Thoracic aorta (tissue), 2 donors: ENCODE measurements at places on chromosomes 16 and 17.

- DNase-seq = no peak
Measured at GRCh38 chr17:1192911-1193699, 13.3 kb upstream of the ABR start.

- DNase-seq = no peak
Measured at GRCh38 chr16:83215406-83216001, 588.7 kb downstream of the CDH13 start.

GRCh38 chr16:14378689-14379467, 251.2 kb downstream of the PARN start:
- no peak for DNase-seq

DNA sequence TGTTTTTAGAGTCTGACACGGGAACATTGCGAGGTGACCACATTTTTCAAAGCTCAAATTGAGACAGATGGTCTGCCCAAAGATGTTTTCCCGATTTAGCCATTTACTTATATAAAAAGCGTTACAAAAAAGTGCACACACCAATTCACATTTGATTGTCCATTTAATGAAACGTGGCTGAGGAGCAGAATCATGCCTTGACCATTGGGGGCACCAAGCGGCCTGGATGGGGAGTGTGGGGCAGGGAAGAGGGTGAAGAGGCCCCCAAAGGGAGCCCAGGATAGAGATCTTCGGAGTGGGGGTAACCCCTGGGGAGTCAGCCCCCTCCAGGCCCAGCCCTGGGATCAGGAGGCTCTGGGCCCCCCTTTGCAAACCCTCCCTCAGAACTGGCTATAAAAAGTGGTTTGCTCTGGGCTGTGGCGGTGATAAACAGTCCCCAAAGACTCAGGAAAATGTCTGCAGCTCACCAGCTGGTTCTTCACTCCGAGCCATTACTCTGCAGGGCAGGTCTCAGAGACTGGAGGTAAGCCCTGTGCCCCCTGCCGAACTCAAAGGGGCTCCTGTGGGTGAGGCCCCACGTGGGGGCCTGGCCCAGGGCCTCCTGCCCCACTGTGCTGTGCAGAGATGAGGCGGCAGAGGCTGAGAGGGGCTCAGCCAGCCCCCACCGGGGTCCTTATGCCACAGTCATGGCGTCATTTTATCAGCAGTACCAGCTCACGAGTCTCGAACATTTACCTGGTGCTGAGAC, 105.9 kb upstream of the SEC14L1 start:
- DNase-seq = no peak

DNA sequence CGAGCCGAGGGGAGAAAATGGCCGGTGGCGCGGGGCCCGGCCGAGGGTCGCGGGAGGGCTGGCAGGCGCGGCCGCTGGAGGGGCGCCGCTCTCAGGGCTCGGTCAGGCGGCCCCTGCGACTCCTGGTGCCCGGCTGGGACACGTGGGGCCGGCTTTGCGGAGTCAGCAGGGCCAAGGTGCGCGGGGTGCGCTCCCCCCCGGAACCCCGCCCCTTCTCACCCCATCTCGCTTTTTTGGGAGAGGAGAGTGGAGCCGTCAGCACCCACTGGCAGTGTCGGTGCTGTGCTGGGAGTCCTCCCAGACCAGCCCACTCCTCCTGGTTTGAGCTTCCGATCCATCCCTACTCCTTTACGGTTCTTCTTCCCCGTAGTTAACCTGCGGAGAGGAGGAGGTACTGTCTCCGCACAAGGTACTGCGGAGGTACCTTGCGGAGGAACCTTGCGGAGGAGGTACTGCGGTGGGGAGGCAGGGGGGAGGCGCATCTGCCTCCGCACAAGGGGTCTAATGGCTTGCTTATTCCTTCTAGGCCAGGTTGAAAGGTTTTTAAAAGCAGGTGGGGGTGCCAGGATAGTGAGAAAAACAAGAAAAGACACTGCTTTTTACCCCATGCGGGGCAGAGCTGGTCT, 19.1 kb upstream of the CBX8 start:
- DNase-seq = no peak

GRCh38 chr17:17892731-17893130, 55.9 kb upstream of the SREBF1 start:
- DNase-seq = no peak

GRCh38 chr17:46911311-46911710, 11.6 kb upstream of the GOSR2 start:
- DNase-seq = no peak

DNA sequence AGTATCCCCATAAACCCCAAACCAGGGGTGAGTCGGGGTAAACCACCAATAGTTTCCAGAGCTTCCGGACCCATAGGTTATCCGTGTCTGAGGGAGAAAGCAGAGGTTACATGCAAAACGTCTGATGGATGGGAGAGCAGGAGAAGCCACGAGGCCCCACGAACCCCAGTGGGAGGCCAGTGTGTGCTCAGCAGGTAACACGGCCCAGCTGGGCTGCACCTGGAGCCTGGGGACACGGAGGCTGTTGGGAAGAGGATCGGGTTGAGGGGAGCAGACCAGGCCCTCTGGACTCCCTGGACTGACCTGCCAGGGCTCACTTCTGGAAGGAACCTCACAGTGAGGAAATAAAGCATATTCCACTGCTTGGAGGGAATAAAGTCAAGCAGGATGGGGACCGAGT, 78.1 kb downstream of the SEC14L1 start:
- DNase-seq = no peak

DNA sequence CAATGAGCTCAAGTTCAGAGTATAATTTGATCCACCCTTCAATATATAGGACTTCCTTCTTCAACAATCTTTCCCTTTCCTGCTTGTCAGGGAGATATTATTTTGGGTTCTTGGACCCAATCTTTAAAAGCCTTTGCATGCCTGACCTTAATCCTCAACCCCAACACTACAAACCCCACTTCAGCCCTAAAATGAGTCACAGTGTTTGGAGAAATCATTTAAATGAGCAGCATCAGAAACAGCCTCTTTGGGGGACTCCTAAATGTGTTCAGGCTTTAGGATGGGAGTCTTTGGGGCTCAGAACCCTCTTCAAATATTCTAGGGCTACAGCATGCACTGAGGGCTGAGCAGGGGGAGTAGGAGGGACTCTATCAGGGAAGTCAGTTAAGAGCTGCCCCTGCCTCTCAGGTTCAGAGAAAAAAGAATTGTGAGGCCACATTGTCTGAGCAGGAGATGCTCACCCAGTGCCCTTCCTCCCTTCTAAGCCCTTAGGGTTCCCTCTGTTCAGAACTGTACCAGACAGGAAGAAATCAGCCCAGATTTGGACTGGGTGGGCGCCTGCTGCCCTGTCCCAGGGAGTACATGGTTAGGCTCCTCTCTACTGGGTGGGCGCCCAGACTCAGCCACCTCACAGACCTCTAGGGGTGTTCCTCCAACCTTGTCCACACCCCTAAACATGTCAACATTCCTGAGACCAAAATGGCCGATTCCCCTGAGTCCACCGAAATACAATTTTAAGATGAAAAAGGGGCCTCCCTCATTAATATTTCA, 5.0 kb downstream of the NEUROD2 start:
- DNase-seq = no peak

DNA sequence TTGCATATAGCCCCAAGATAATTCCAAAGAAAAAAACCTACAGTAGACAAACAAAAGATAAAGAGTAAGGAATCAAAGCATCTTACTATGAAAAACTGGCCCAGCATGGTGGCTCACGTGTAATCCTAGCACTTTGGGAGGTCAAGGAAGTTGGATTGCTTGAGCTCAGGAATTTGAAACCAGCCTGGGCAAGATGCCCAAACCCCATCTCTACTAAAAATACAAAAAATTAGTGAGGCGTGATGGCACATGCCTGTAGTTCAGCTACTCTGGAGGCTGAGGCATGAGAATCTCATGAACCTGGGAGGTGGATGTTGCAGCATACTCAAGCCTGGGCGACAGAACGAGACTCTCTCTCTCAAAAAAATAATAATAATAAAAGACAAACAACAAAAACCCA, 764.7 kb upstream of the KIF2B start:
- no peak for DNase-seq

GRCh38 chr17:79870540-79870939, 31.3 kb upstream of the CBX4 start:
- no peak for DNase-seq

GRCh38 chr17:77068915-77069314, 71.9 kb upstream of the SEC14L1 start:
- DNase-seq = no peak

GRCh38 chr16:74829637-74830036, 55.0 kb upstream of the FA2H start:
- DNase-seq = no peak

GRCh38 chr16:78957317-78958100, 643.0 kb downstream of the MAF start:
- no peak for DNase-seq

- no peak for DNase-seq
Measured at GRCh38 chr16:17287166-17287800, 183.5 kb downstream of the XYLT1 start.

DNA sequence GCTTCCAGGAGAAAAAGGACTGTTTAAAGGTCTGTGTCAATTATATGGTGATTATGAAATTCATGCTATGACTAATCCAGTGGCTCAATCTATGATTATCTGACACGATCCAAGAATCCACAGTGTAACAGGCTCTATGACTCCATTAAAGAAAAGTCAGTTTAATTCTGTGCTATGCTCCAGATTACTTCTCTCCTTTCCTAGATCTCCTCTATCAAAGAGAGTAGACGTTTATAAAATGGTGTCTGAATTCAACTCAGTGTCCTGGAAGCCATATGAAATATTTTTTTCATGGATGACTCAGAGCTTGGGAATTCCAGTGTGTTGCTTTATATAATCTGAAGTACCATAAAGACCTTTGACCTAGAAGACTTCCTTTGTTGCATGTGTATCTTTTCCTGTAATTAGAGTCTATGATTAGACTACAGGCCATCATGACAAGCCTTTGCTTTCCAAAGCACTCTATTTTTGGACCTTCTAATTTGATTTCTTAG, 27.0 kb upstream of the NF1 start:
- no peak for DNase-seq

DNA sequence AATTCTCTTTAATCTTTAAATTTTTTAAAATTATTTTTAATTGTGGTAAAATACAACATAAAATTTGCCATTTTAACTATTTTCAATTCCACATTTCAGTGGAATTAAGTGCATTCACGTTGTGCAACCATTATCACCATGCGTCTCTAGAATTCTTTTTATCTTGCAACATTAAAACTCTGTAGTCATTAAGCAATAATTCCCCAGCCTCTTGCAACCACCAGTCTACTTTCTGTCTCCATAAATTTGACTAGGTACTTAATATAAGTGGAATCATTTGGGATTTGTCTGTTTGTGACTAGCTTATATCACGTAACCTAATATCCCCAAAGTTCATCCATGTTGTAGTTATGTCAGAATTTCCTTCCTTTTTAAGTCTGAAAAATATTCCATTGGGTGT, 79.1 kb downstream of the TAOK1 start:
- no peak for DNase-seq

DNA sequence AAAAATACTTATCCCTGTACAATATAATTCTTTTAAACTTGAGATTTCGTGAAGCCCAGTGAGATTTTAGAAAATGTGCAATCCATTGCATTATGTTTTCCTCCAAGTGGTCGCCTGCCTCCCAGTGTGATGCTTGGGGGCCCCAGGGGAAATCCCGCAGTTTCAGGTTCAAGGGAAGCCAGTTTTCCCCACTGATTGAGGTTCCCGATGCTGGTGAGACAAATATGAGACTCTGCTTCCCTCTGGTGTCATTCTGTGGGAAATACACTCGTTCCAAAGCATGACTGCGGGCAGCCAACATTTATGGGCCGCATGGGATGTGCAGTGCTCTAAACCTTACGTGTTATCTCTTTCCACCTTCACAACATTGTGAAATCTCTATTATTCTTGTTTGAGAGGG, 200.8 kb downstream of the PRKCB start:
- DNase-seq = no peak

GRCh38 chr17:18236494-18236893, 11.1 kb downstream of the LLGL1 start:
- DNase-seq = no peak

DNA sequence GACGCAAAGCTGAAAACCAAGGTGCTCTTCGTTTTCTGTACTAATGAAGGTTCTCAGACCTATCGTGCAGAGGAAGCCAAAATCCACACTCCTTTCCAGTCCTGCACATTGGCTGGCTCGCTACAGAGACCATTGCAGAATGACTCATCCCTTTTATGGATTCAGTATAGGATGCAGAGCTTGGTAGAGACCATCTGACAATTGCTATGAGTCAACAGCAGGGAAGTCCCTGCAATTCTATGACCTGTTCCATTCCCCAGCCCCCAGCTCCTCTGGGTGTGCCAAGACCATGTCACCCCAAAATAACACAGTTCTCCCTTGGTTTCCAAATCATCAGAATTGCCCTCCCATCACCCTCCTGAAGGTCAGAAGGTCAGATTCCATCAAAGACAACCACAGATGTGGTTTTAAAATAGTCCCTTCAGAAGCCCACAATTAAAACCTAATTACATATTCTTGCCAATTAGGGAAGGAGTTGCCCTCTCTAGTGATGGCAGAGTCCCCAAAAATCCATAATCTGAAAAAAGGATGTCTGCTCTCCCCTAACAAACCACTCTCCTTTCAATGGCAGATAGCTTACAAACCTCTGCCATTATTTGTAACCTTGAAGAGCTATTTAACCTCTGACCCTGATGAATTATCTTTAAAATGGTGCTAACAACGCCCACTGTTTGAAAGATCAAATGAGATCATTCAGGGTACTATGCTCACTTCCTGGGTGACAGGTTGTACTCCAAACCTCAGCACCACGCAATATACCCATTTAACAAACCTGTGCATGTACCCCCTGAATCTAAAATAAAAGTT, 108.2 kb upstream of the RBBP6 start:
- no peak for DNase-seq

- DNase-seq = no peak
Measured at GRCh38 chr17:15886804-15887203, 58.1 kb upstream of the ADORA2B start.

- DNase-seq = no peak
Measured at GRCh38 chr17:40936437-40936971, 942 bp downstream of the KRT23 start.

DNA sequence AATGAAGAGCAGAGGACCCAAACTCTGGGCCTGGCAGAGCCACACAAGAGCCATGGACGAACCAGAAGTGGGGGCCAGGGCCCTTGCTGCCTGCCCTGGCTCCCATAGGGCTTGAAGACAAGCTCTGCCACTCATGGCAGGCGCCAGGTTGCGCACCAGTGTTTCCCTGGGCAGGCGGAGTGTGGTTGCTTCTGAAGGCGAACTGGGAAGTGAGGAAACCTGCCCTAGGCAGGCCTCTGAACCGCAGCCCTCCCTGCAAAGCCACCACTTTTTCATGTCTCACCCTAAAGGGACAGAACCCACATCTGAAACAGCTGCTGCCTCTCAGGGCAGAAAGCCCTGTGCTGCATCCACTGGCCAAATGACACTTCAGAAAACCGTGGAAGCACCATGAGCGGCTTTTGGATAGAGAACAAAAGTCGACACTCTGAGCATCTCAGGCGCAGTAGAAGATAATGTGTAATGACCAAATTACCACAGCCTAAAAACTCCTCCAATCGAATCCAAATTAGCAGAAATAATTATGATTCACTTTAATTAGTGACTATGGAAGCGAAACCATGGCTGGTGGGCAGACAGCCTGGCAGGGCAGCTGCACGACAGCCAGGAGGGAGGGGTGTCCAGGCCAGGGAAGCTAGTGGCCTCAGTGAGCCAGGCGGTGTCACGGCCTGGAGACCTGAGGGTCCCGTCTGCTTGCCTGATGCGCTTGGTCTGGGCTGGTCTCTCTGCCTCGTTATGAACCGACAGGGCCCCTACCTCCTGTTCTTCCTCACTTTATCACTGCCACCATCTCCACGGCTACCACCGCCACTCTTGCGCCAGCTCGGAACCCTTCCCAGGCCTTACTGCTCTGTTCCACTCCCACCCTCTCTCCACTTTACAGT, 59.1 kb downstream of the PRMT7 start:
- no peak for DNase-seq

- DNase-seq = no peak
Measured at GRCh38 chr16:60731329-60732050, 1304.7 kb downstream of the CDH8 start.
